Amniotic stem cell (primary cell): ENCODE measurements at places on chromosomes 13 and 19.
A peak's percentile ranks its signal among the peaks of the same experiment; 100 is the strongest.

DNA sequence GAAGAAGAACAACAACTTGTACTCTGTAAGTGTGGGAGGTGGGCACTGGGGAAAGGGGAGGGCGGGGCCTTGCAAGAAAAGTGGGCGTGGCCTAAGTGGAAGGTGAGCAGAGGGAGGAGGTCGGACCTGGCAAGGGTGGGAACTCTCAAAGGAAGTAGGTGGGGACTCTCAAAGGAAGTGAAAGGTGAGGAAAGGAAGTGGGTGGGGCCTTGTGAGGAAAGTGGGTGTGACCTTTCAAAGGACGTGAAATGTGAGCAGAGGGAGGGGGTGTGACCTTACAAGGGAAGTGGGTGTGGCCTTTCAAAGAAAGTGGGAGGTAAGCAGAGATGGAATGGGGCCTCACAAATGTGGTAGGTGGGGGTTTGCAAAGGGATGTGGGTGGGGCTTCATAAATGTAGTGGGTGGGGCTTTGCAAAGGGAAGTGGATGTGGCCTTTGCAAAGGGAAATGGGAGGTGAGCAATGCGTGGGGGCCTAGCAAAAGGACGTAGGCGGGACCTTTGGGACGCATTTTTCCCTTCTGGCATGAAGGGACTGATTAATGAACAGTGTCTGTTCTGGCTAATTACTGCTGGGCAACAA, 25.9 kb downstream of the ACSBG2 start:
- no peak for DNase-seq

- no peak for DNase-seq
Observed at GRCh38 chr13:110216398-110217041, 90.4 kb downstream of the COL4A1 start.

DNA sequence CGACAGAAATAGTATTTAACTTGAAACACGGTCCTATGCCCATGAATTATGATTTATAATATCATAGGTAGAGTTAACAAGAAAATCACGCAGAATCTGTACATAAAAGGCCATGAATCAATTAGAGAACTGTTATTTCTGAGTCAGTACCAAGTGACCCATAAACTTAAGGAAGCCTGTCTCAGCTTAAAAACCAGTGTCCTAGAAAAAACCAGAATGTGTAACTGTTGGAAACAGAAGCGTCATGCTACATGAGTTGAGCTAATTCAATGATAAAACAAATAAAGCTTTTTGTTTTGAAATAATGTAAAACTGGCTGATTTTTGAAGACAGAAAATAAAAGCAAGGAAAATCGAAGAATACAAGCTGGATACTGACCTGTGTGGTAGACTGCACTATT, 34.8 kb upstream of the SGCG start:
- DNase-seq: no peak

DNA sequence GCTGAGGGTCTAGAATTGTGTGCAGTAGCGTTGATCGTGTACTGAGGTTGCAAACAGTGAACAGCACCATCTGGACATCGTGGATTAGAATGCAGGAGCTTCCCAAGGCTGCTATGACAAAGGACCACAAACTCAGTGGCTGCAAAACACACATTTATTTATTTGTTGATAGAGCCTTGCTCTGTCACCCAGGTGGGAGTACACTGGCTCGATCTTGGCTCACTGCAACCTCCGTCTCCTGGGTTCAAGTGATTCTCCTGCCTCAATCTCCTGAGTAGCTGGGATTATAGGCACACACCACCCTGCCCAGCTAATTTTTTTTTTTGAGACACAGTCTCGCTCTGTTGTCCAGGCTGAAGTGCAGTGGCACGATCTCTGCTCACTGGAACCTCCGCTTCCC, 2.3 kb upstream of the UHRF1 start:
- no peak for DNase-seq

DNA sequence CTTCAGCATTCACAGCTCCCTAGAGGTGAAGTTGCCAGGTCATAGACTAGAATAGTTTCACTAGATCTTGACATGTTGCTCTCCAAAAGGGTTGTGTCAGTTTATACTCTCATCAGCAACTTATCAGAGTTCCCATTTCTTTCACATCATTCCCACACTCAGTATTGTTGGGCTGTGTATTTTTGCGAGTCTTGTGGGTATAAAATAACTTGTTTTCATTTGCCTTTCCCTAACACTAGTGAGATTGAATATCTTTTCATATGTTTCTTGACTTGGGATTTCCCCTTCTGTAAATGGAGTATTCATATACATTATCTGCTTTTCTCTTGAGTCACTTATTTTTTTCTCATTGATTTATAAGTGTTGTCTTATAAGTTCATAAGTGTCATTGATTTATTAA, 55.2 kb upstream of the GPR183 start:
- no peak for DNase-seq

- DNase-seq: no peak
Observed at GRCh38 chr13:49238621-49239020, 9.1 kb upstream of the CDADC1 start.

DNA sequence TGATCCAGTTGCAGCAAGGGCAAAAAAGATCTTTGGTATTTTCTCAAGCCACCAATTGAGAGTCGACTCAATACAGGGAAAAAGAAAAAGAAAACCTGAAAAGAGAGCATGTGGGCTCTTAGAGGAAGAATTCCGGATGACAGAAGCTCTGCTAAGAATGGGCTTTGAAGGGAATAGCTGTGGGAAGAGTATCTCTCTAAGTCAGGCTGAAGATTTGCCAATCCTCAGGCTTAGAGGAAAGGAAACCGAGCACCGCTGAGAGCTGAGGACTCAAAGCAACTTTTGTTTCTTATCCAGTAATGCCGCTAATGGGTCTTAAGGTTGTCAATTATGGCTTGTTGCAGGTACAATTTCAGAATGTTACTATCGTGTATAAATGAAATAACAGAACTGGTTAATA, 166.4 kb downstream of the EFNB2 start:
- DNase-seq: no peak

- no peak for DNase-seq
Observed at GRCh38 chr13:83672612-83673011, 209.7 kb downstream of the SLITRK1 start.

- DNase-seq: no peak
Observed at GRCh38 chr13:70171151-70171550, 62.9 kb upstream of the KLHL1 start.

GRCh38 chr13:27997904-27998522, 9.5 kb upstream of the URAD start:
- no peak for DNase-seq

DNA sequence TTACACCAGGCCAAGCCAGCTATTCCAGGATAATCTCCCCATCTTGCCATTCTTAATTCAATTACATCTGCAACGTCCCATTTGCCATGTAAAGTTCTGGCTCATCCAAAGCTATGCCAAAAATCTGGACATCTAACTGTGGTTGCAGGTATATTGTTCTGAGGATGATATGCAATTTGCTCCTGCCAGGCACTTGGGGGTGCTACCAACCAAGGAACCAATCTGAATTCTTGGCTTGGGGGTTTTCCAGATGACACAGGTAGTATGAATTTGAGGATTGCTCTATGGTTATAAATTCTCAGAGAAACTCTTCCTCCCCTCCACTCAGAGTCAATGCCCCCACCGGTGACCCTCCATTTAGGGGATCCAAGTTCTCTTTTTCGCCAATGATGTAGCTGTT, 33.0 kb downstream of the CRYL1 start:
- peak; percentile 2 for DNase-seq

- no peak for DNase-seq
Observed at GRCh38 chr19:17616961-17617806, 61.7 kb downstream of the COLGALT1 start.

DNA sequence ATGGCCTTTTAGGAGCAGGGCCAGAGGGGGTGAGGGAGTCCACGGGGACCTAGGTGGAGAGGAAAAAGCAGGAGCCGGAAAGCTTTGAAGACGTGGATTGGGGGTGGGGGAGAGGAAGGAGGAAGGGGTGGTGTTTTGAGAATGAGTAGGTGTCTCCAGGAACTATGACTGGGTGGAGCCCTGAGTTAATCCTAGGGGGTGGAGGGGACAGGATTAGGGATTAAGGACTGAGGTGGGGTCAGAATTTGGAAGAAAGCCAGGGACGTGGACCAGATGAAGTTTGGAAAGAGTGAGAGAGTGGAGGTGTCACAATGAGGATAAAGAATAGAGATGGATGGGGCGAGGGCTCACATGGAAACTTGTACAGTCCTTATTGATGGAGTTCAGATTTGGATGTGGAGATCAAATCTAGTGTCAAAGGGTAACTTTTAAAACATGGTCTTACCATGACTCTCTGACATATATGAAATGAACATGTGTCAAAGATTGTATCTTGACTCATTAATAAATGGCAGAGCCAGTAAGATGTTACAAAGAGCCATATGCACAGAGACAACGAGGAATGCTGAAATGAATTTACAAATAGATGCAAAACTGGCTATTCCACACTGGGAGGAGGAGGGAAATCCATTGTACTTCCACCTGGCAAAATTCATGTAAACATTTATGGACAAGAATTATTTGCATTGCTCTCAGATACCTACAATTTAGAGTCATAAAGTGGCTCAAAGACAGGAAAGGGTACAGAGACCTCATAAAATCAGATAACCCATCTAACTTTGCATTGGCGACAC, 1.7 kb upstream of the KLK13 start:
- DNase-seq: no peak

- DNase-seq: no peak
Observed at GRCh38 chr13:105240371-105240770, 1295.1 kb downstream of the EFNB2 start.

DNA sequence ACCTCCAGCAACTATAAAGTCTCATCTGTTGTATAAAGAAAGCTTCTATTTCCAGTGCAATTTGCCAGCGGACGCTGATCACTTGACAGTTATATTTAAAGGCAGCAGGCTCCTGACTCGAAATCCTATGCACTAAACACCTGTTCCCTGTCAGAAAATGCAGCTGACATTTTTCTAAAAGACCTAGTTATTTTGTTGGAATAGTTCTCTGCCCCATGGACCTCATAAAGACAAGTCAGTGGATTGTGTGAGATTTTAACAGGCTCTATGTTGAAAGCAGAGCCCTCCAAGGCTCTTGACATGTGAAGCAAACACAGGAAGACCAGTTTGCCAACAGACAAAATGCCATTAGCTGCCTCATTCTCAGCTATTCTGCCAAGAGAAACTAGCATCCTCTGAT, 304.7 kb upstream of the KLF12 start:
- no peak for DNase-seq

DNA sequence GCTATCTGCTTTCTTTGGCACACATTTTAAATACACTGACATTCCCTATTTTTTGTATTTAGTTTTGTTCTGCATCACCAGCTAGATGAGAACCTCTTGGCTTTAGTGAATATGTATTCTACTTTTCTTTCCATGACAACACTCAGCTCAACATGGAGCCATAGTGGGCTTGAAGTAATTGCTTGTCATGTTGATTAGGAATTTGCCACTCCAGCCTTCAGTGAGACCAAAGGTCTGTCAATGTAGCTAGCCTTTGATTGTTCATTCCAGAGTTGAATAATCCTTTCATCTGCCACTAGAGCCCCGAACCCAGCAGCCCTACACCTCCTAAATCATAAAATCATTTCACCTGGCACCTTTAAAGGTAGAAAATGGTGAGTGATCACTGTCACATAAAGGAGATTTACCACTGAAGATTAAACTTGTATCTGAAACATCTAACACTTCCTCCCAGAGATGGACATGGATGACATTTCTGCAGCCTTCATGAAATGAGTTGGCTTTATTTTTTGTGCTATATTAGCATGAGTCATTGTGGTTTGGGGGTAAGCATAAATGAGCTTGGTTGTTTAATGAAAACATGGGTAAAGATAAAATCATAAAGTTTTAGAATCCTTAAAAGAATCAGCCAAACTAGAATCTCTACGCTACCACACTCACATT, 29.2 kb upstream of the GARRE1 start:
- DNase-seq: no peak

GRCh38 chr13:113562844-113563243, 21.7 kb upstream of the TFDP1 start:
- DNase-seq: no peak

- no peak for DNase-seq
Observed at GRCh38 chr13:51978796-51979556, 32.3 kb downstream of the ATP7B start.

DNA sequence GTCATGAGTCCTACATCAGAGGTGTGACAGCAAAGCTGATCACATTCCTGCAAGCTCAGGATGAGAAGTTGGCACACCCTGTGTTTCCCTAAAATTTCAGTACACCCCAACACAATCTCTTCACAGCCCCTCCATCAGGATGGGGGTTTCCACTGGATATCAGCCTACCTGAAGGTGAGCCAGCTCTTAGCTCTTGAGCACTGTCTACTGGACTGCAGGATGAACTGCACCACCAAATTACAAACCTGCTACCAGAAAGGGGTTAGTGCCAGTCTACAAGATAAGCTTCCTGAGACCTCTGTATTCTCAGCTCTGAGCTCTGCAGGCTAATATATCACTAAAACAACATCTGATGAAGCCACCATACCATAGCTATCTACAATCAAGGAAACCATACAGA, 1616.2 kb upstream of the SPRY2 start:
- no peak for DNase-seq

GRCh38 chr19:1591421-1592023, 1.1 kb downstream of the MBD3 start:
- no peak for DNase-seq

GRCh38 chr19:18153556-18154134, 682 bp downstream of the PIK3R2 start:
- no peak for DNase-seq

DNA sequence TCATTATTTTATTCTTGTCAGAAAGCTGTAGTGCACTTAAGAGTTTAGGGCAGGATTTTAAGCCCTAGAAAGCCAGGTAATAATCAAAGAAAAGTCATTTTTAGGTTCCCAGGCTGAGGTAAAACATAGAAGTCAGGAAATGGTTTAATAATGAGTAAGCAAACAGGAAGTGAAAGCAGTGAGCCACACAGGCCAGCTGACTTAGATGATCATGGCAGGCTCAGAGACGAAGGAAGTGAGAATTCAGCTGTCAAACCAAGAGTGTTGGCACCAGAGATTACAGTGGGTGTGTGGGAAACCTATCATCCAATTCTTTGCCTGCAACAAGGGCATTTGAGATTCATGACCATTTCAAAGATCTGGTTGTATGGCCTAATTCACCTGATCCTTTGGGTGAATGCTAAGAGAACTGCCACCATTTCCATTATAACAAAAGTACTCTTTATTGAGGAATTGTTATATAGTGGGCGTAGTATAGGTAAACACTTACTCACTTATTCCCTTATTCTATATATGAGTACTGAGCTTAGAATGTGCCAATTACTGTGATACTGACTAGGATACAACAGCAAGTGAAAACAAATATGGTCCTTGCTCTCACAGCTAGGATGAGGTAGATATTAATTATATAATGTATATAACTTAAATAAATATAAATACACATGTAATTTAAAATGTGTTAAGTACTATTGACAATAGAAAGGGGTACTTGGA, 103.7 kb upstream of the EDNRB start:
- no peak for DNase-seq
